ENCODE measurements at places on chromosomes 4 and X. TPM values are rescaled to one million over a fixed set of nuclear protein-coding genes. Genes with fewer than 3 reads are reported as not detected.

The GAGE1 gene
- total RNA-seq, result not detected

The CEP135 gene
- 6.8 TPM for total RNA-seq

The SYNPO2 gene
- 38.9 TPM for total RNA-seq

The TRIM61 gene
- 1.2 TPM for total RNA-seq

The RNF175 gene
- total RNA-seq, result not detected

DNA sequence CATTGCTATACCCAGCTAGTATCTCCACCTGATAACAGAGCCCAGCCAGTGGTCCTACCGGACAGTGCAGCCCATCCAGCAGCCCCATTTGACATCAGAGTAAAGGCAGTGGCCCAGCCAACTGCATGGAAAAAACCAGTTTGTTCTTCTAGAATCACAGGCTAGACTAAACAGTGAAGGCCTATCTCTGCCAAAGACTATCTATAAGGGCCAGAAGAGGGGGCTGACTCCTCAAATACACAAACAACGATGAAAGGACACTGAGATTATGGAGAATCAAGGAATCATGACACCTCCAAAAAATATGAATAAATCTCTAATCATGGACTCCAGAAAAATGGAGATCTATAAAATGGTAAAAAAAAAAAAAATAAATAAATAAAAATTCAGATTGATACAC, 546.4 kb upstream of the HTR2C start:
- DNase-seq, result no peak
- no peak overlapping the region for H3K4me3 ChIP-seq
- H3K27ac ChIP-seq, result no peak overlapping the region
- no peaks in the 10 kb centered on the region for H3K36me3 ChIP-seq
- H3K27me3 ChIP-seq, result no peaks in the 10 kb centered on the region

- peaks cover 15% of the 10 kb centered on the region for H3K4me1 ChIP-seq
- H3K4me3 ChIP-seq, result no peak overlapping the region
- no peaks in the 10 kb centered on the region for H3K27me3 ChIP-seq
- DNase-seq, result no peak
These were observed 17.4 kb downstream of the ZFYVE28 start for GRCh38 chr4:2400841-2401609.

GRCh38 chrX:138492371-138492770, 219.1 kb downstream of the FGF13 start:
- DNase-seq, result no peak
- H3K4me3 ChIP-seq, result no peak overlapping the region
- no peaks in the 10 kb centered on the region for H3K4me1 ChIP-seq
- no peaks in the 10 kb centered on the region for H3K27me3 ChIP-seq
- no peaks in the 10 kb centered on the region for H3K36me3 ChIP-seq
- H3K27ac ChIP-seq, result no peak overlapping the region

- H3K27me3 ChIP-seq, result no peaks in the 10 kb centered on the region
- no peak overlapping the region for H3K4me3 ChIP-seq
- H3K36me3 ChIP-seq, result peaks cover 30% of the 10 kb centered on the region
- peak overlapping the region; percentile 30 for H3K27ac ChIP-seq
- H3K4me1 ChIP-seq, result peaks cover 12% of the 10 kb centered on the region
- DNase-seq, result no peak
These were observed 37.9 kb downstream of the ACOX3 start for GRCh38 chr4:8402640-8403039.

- no peaks in the 10 kb centered on the region for H3K27me3 ChIP-seq
- no peak overlapping the region for H3K27ac ChIP-seq
- H3K4me1 ChIP-seq, result no peaks in the 10 kb centered on the region
- no peak overlapping the region for H3K4me3 ChIP-seq
These were observed 192.2 kb downstream of the FGF13 start for GRCh38 chrX:138519296-138519695.

DNA sequence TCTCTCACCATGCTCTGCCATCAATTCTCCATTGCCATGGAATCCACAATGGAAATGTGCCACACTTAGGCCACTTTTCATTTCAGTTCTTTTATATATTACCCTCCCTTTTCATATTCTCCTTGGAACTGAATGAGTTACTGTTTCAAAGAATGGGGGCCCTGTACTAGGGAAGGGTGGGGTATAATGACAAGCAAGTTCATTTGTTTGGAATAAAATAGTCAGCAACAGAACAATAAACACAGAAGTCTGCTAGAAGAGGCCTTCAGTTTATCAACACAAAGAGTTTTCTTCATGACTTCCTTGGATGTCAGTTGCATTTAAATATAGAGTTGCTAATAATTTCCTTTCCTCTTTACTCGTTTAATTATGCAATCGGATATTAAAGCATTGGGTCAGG, 478.3 kb upstream of the FTHL17 start:
- DNase-seq, result no peak
- H3K27ac ChIP-seq, result no peak overlapping the region
- H3K4me1 ChIP-seq, result no peaks in the 10 kb centered on the region
- H3K36me3 ChIP-seq, result no peaks in the 10 kb centered on the region
- no peaks in the 10 kb centered on the region for H3K27me3 ChIP-seq
- H3K4me3 ChIP-seq, result no peak overlapping the region

DNA sequence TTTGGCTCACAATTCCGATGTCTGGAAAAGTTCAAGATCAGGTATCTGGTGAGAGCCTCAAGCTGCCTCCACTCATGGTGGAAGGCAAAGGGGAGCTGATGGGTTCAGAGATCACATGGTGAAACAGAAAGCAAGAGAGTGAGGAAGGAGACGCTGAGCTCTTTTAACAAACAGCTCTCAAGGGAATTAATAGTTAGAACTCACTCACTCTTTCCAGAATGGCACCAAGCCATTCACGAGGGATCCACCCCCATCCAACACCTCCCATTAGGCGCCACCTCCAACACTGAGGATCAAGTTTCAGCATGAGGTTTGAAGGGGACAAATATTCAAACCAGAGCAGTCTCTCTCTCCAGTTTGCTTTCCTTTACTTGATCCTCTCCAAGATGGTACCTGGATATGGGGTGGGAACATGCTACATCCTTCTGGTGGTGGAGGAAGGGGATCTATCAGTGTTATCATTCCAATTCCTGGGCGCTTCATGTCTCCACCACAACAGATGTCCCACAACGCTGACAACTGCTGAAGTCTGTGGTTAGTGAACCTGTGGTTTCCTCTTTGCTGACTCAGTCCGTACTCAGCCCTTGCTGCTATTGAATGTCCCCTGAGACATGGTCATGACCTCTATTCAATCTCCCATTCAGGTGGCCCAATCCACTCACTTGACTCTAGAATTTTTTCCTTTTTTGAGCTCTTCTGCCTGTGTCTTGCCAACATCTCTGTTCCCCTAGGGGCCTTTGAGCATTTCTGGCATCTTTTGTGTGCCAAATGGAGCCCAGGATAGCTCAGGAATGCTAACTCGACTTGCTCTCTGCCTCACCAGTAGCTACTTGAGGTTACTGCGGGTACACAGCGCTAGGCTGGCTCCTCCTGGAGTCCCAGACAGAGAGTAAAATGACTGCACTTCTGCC, 395.2 kb downstream of the MID1IP1 start:
- no peak overlapping the region for H3K27ac ChIP-seq
- DNase-seq, result no peak
- no peaks in the 10 kb centered on the region for H3K27me3 ChIP-seq
- no peak overlapping the region for H3K4me3 ChIP-seq
- H3K4me1 ChIP-seq, result no peaks in the 10 kb centered on the region

GRCh38 chr4:20087522-20087911, 164.2 kb upstream of the SLIT2 start:
- DNase-seq, result no peak
- H3K27me3 ChIP-seq, result no peaks in the 10 kb centered on the region
- H3K27ac ChIP-seq, result no peak overlapping the region

DNA sequence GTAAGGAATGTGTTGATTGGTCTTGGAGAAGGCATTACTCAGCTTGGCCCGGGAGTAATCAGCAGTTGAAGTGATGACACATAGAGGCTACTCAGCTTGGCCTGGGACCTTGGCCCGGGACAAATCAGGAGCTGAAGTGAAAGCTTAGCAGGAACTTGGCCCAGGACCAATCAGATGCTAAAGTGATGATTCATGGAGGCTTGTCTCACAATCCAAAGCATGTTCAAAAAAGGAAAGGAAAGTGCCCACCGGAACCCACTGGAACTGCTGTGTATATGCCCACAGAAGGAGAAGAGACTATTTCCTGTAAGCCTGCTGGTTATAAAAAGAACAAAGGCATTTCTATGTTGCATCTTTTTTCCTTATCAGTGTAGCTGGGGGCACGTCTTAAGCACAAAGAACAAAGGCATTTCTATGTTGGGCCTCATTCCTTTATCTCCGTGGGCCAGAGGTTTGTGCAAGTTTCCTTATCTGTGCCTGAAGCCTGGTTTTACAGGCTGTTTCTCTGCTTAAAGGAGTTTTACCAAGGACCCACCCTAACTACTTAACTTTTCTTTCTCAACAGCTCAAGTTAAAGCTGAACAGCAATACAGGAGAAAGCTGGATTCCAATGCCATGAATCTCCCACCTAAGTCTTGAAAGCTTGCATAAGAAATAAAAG, 1176.7 kb downstream of the NLGN4X start:
- H3K36me3 ChIP-seq, result no peaks in the 10 kb centered on the region
- H3K27ac ChIP-seq, result no peak overlapping the region
- DNase-seq, result no peak
- H3K4me1 ChIP-seq, result no peaks in the 10 kb centered on the region
- H3K27me3 ChIP-seq, result no peaks in the 10 kb centered on the region
- H3K4me3 ChIP-seq, result no peak overlapping the region

DNA sequence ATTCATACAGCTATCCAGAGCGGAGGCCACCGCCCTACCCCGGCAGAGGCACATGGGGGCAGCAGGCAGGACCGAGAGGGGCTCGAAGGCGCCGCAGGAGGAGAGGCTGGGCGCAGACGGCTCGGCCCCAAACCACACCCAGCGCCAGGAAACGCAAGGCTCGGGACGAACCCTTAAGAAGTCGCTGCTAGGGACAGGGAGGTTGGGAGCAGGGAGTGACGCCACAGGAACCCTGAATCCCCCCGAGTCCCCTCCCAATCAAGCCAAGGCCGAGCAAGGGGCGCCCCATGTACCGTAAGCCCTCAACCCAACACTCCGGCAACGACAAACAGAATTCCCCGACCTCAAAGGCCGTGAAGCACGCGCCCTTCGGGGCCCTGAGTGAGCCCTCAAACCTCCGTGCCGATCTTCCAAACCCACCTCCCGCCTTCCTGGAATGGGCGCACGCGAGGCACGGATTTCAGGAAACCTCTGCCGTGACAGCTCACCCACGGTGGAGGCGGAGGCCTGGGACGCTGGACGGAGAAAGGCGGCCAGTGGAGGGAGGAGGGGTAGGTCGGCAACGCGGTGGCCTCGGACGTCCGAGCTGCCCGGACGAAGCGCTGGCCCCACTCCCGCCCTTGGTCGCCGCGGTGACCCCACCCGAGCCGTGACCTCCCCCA, 1.8 kb downstream of the ZFYVE28 start:
- H3K27ac ChIP-seq, result peak overlapping the region; percentile 60
- peaks cover 34% of the 10 kb centered on the region for H3K4me1 ChIP-seq
- H3K27me3 ChIP-seq, result peaks cover 8% of the 10 kb centered on the region
- peak overlapping the region; percentile 61 for H3K4me3 ChIP-seq

GRCh38 chr4:184475096-184475461, 729 bp upstream of the IRF2 start:
- no peaks in the 10 kb centered on the region for H3K27me3 ChIP-seq
- DNase-seq, result peak; percentile 83
- peak overlapping the region; percentile 79 for H3K4me3 ChIP-seq
- peak overlapping the region; percentile 99 for H3K27ac ChIP-seq
- no peaks in the 10 kb centered on the region for H3K36me3 ChIP-seq

DNA sequence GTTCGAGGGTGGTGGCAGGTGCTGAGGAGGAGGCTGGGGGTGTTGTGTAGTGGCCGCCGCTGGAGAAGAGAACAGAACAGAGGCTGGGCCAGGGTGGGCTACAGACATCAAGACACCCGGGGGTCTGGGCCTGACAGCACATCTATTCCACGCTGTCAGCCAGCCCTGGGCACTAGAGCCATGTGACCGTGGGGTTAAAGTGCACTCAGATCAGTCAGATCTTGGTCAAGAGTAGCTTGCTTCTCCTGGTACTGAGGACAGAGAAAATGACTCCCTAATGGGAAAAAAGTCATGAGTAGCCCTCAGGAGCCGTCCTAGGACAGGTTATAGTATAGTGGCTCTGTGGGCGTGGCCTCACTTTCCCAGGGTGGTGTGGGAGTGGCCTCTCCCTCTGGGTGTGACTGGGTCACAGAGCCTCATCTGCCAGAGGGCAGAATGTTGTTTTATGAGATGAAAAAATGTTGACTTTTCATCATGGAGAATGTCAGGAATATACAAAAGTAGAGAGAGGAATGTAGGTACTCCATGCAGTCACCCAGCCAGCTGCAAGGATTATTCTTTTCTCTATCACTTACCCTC, 19.4 kb downstream of the TRMT44 start:
- peaks cover 90% of the 10 kb centered on the region for H3K36me3 ChIP-seq
- no peak overlapping the region for H3K27ac ChIP-seq
- no peaks in the 10 kb centered on the region for H3K27me3 ChIP-seq
- no peak for DNase-seq
- H3K4me1 ChIP-seq, result no peaks in the 10 kb centered on the region

Measured in upper lobe of right lung (tissue), 1 donor.